ENCODE measurements at places on chromosomes 2 and 18.

DNA sequence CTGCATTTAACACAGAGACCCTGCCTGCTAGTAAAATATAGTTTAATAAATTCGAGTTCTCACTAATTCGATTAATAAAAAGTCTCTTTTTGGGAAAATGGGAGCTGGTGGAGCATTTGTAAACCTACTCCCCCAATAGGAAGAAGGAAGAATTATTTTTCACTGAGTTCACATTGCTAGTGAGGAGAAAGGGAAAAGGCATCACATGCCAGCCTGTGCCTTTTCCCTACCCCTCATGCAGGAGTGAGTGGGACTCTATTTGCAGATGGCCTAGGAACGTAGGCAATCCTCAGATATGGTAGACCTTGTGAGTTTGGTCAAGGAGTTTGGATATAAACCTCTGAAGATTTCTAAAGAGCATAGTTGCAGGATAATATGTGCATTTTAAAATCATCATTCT lies 218.4 kb upstream of the TRIB2 start:
- no peak for DNase-seq

- DNase-seq = no peak
Measured at GRCh38 chr2:774436-774835, 97.2 kb upstream of the TMEM18 start.

GRCh38 chr2:196130039-196130825 lies 41.1 kb downstream of the STK17B start:
- DNase-seq = no peak

- DNase-seq = no peak
Measured at GRCh38 chr2:59947917-59948541, 605.4 kb downstream of the BCL11A start.

DNA sequence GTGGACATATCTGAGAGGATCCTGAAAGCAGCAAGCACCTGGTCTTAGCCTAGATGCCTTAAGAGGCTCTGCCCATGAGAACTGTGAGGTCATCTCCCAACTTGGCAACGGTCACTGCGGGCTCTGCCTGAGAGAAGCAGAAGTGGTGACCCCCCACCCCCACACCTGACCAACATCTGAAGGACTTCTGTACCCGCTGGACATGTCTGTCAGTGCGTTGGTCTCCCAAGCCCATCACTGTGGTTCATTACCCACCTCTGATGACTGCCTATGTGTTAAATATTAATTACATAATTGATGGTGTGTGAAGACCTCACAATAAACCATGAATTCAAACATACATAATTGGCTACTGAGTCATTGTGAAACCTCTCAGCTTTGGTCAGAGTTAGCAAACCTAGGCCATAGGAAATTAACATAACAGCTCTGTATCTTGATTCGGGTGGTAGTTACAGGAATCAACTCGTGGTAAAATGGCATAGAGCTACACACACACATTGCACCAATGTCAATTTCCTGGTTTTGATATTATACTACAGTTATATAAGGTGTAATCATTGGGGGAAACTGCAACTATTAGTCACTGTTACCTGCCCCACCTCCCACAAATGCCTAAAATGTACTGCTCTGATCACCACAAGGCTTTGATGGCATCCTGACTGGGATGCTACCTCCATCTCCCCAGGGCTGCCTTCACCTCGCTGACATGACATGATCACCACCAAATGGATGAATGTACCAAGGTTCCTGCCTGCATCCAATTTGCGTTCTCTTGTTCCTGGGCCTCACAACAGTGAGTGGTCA lies 4.3 kb upstream of the GALNT1 start:
- DNase-seq = no peak

- DNase-seq = no peak
Measured at GRCh38 chr2:198660501-198660900, 797.2 kb downstream of the SATB2 start.

- DNase-seq = no peak
Measured at GRCh38 chr2:143162997-143163396, 33.8 kb downstream of the ARHGAP15 start.

DNA sequence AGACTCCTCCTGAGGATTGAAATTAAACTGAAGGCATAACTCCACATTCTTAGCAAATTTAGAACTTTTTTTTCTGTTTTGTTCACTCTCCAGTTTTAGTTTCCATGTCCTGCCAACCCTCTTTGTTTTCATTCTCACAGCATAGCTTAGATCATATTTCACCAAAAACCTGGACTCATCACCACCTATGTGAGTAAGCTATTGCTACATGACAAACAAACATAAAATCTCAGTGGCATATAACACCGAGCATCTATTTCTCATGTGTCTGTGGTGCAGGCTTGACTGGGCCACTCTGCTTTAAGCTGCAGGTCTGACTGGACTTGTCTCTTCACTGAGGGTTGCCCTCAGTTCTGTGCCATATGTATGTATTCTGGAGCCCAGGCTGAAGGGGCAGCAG lies 385.2 kb downstream of the ARHGAP15 start:
- DNase-seq = no peak

All from hindlimb muscle (tissue), 1 donor.